ENCODE measurements at places on chromosomes 12 and 14.

- DNase-seq: no peak
Observed at GRCh38 chr14:68474741-68475140, 318.1 kb downstream of the ZFP36L1 start.

GRCh38 chr14:89182326-89182725, 234.7 kb downstream of the FOXN3 start:
- no peak for DNase-seq

DNA sequence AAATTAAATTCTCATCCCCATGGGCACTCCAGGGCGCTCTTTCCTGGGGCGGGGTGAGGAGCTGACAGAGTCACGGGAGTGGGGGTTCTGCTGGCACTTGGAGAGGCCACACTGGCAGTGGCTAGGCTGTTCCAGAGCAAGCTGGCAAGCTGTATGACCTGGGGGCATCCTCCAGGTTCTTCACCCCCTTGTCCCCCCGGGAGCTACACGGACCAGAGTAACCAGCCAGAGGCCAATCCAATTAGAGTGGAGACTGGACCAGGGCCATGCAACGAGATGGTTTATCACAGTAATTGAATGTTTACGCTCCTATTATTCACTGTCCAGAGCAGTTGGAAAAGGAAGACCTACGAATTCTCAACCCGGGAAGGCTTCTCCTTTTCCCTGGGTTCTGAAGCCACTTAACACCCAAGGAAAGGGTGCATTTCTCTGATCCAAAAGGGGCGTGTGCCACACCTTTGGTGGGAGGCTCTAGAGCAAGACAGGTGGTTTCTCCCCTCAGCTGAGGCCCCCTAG, 43.8 kb upstream of the PNMA1 start:
- no peak for DNase-seq

- no peak for DNase-seq
Observed at GRCh38 chr14:70585231-70585630, 15.2 kb downstream of the MED6 start.

DNA sequence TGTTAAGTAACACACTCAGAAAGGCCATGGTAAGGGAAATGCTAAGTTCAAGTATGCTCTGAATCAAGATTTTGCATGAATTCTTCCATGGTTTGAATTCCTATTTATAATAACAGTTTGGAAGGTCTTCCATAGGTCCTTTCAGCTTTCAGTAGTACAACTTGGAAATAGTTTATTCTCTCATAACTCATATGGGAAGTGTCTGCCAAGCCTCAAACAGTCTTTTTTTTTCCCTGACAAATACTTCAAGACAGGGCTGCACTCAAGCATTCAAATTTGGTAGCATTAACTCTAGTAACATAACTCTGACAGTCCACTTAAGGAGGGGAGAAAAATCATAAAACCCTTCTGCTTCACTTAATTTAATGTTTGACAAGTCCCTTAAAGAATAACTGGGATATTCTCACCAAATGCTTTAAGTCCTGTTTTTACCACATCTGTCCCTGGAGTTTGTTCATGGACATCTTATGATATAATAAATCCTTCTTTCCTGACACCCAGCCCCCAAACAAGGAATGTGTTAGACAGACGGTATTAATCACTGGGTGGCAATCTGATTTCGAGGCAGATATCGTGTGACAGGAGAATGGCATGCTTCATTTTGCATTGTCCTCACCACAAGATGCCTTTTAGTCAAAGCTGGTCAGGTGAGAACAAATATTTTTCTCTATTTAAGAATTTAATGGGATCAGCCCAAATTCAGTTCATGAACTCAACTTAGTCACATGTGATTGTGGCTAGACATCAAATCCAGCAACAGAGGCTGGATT, 165.7 kb downstream of the BMP4 start:
- no peak for DNase-seq

GRCh38 chr14:57136669-57137328, 131.9 kb downstream of the EXOC5 start:
- no peak for DNase-seq

DNA sequence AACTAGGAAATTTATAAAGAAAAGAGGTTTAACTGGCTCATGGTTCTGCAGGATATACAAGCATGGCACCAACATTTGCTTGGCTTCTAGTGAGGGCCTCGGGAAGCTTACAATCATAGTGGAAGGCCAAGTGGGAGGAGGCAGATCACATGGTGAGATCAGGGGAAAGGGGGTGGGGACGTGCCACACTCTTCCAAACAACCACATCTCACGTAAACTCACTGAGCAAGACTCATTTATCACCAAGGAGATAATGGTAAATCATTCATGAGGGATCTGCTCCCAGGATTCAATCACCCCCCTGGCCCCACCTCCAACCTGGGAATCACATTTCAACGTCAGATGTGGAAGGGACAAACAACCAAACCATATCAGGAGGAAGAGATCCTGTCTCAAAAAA, 35.8 kb downstream of the NUMB start:
- DNase-seq: no peak

DNA sequence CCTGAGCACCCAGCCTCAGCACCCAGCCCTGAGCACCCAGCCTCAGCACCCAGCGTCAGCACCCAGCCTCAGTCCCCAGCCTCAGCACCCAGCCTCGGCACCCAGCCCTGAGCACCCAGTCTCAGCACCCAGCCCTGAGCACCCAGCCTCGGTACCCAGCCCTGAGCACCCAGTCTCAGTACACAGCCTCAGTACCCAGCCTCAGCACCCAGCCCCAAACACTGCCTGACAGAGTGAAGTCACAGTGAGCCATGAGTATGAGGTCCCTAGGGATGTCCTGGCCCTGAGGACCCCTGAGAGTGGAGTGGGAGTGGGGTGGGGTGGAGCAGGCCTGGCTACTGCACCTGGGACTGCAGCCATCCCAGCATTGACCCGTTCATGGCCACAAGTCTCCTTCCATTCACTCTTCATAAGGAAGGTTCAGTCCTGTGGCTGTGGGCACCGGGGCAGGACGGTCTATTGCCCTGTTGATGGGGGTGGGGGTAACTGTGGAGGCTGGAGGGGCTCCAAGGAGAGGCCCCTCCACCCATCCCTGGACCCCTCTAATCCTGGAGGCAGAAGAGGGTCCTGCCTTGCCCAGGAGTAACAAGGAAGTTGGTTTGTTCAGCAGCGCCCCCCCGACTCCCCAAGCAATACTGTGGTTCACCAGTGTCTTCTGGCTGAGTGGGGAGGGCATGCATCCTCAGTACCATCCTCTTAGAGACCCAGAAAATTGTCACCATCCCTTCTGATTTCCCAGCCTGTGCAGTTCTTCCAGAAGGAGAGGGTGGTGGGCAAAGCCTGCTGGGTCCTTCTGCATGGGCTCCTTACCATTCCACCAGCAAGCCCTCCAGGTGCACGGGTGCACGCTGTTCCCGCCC, 140.5 kb downstream of the ADGRD1 start:
- DNase-seq: no peak

- peak; percentile 35 for DNase-seq
Observed at GRCh38 chr14:54566410-54567223, at the start of gene SAMD4A. Gene SAMD4A (plus strand): TSS chr14:54567128. CDS start chr14:54567917, 789 bp downstream.

DNA sequence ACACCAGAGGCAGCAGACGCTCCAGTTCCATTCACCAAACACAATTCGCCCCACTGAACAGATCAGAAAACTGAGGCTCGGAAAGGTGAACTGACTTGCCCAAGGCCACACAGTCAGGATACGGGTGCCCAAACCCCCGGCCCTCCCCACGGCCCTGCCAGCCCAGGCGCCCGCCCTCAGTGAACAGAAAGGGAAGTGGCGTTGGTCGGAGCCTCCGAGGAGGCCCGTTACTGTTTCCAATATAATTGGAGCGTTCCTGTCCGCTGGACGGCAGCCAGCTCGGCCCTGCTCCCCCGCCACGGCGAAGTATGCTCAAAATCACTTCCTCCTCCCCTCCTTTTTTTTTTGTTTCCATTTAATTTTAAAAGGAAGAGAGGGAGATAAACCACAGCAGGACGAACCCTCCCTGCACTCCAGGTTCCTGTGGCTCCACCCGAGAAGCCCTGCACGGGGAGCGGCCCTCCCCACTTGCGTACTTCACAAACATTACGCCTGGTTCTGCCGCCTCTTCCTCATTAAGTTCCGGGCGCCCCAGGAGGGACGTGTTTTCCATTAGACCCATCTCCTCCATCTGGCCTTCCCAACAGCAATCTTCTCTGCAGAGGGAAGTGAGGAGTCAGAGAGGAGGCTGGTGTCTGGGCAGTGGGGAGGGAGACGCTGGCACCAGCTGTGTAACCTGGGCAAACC, 61.1 kb downstream of the NCOR2 start:
- no peak for DNase-seq

- no peak for DNase-seq
Observed at GRCh38 chr12:87140262-87140661, 884.1 kb upstream of the MGAT4C start.

DNA sequence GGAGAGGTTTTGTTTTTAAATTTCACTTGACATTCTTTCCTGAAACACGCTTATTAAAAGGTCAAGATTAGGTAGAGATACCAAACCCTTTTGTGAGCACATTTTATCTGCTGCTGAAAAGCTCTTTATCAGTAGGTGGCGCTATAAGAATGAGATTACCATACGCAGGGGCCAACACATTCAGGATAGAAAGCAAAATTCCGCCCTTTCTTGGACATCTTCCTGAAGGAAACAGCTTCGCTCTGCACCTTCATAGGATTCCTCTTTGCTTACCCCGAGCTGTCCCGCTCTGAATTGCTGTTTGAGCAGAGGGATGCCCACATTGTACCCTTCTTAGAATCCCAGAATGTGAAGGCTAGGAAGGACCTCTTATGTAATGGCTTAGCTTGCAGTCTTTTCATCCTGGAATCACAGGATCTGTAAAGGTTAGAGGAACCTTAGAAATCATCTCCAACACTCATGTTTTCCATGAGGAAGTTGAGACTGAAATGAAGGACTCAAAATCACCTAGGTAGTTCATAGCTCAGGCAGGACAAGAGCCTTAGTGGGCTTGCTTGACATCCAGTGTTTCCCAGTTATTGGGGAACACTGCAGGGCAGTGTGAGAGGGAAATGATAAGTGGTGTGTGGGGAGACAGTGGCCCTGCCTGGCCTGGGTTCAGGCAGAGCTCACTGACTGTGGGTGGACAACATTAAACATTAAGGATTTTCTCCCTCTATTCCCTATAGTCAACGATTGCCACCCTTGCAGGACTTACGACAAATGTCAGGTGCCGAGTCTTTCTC, 38.7 kb upstream of the CRY1 start:
- DNase-seq: no peak

- no peak for DNase-seq
Observed at GRCh38 chr12:121227294-121227693, 17.4 kb downstream of the P2RX4 start.

DNA sequence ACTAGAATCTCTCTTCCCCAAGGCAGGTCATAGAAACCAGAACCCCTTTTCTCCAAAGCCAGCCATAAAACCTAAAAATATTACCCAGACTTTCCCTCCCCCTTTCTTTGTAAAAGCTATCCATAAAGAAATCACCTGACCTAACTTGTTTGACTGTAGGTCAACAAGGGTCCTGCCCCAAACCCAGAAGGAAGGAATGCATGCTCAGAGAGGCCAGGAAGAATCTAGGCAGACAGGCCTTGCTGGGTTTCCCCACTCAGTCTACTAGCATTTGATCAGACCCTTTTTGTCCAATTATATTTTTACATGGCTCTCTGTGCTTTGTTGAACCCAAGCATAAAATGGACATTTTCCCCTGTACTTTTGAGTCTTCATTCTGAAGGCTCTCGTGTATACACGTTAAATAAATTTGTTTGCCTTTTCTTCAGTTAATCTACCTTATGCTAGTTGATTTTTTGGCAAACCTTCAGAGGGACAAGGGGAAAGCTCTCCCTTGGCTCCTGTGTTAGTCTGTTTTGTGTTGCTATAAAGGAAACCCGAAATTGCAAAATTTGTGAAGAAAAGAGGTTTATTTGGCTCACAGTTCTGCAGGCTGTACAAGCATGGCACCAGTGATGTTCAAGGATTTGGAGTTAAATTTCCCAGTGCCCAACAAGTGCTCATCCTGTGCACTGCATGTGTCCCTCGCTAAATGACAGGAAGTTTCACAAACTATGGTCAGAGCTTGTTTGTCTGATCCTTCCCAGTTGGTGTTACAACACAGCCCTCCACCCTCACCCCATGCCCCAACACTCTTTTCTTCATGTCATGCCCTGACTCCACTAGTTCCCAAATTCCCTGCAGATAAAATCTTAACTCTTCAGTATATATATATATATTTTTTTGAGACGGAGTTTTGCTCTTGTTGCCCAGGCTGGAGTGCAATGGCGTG, 14.2 kb upstream of the RASSF3 start:
- no peak for DNase-seq

DNA sequence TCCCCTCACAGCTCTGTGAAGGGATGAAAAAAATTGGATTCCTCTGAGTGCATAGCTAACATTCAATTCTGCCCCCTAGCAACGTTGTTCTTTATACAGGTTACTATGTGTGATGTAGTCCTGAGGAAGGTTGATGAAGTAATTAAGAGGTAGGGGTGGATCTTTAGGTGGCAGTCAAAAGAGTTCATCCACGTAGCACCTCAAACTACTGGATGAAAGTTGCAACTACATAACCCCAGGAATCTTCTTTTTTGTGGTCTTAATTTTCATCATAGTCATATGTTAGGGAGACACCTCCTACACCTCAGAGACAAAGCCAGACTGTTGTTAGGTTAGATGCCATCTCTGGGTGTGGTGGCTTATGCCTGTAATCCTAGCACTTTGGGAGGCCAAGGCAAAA, 10.2 kb upstream of the NFE2 start:
- no peak for DNase-seq

- DNase-seq: no peak
Observed at GRCh38 chr14:95548328-95548929, 13.6 kb downstream of the GLRX5 start.

GRCh38 chr14:20460458-20461224, 593 bp downstream of the PIP4P1 start:
- DNase-seq: peak; percentile 37

GRCh38 chr12:40921563-40922163, 229.4 kb downstream of the CNTN1 start:
- DNase-seq: no peak

DNA sequence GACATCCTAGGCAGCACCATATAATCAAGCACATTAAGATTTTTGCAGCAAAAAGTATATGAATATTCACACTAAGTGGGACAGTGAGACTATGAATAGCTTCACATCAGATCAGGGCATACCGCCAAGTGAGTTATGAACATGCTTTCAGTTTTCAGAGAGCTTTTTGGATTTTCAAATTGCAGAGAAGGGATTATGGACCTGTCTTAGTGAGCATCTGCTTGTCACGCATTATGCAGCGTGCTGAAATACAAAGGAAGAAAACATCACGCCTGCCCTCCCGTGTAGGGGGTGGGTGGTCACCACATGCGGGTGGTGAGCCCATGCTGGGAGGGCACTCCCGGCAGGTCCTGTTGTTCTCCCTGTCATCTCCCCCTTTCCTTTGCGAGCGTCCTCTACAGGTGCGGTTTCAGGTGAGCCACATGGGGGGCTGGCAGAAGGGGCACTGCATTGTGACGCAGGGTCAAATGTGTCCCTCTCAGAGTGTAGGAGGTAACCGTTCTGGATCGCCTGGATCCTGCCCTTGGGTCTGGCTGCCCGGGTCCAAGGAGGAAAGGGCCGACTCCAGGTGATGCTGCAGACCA, 42.6 kb downstream of the TRAF3 start:
- no peak for DNase-seq
